ENCODE measurements at places on chromosomes 3 and 15.

- DNase-seq: peak; percentile 40
Observed at GRCh38 chr15:90482124-90483011, 47.4 kb upstream of the CRTC3 start.

GRCh38 chr15:96335411-96336024 lies 5.0 kb downstream of the NR2F2 start:
- DNase-seq: no peak

GRCh38 chr3:87478716-87479115 lies 202.3 kb upstream of the POU1F1 start:
- DNase-seq: no peak

DNA sequence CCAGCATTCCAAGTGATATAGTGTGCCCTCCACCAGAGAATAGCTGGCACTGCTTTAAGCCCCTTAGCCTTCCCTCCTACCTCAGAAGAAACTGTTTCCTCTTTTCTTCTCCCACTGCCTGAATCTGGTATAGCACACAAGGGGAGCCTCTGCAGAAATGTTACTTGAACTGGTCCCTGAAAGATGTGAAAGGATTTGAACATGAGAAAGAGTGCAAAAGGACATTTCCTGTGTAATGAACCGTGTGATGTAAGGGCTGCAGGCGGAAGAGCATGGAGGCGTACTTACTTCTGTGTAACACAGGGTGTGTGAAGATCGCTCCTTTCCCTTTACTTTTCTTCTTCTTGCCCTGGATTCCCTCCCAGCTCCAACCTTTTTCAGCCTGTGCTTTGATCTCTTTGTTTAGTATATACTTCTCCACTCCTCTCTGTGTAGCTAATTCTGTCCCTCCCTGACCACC lies 8.4 kb downstream of the TMOD3 start:
- DNase-seq: peak; percentile 24

- no peak for DNase-seq
Observed at GRCh38 chr3:197828-198491, 1.4 kb downstream of the CHL1 start.

DNA sequence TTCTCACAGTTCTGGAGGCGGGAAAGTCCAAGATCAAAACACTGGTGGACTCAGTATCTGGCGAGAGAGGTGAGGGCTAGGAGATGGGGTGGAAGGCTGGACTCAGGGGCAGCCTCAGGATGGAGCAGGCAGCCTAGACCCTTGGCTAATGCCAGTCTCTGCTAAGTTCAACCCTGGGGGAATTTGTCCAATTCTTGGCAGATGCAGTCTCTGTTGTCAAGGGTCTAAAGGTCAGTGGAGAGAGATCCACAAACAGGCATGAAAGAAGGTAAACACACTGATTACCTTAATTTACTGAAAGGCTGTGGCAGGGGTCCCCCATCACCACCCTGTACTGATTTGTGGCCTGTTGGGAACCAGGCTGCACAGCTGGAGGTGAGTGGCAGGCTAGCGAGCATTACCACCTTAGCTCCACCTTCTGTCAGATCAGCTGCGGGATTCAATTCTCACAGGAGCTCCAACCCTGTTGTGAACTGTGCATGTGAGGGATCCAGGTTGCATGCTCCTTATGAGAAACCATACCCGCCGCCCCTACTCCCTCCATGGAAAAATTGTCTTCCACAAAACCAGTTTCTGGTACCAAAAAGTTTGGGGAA lies 32.5 kb upstream of the RHCG start:
- no peak for DNase-seq

DNA sequence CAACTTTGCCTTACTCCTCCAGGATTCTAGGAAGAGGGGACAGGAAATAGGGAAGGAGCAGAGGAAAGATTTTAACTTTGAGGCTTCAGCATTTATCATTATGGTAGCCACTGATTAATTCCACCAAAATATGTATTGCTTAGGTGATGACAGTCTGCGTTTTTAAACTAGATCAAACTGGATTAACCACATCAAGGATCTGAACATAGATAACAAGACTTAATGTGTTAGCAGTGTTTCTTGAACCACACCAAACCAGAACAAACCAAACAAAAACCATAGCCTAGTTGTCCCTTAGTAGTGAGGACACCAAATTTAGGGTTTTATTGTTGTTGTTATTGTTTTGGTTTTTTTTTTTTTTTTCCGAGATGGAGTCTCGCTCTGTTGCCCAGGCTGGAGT lies 113.5 kb upstream of the LMOD3 start:
- no peak for DNase-seq

GRCh38 chr15:69760258-69760845 lies 307.7 kb downstream of the RPLP1 start:
- DNase-seq: peak; percentile 84

DNA sequence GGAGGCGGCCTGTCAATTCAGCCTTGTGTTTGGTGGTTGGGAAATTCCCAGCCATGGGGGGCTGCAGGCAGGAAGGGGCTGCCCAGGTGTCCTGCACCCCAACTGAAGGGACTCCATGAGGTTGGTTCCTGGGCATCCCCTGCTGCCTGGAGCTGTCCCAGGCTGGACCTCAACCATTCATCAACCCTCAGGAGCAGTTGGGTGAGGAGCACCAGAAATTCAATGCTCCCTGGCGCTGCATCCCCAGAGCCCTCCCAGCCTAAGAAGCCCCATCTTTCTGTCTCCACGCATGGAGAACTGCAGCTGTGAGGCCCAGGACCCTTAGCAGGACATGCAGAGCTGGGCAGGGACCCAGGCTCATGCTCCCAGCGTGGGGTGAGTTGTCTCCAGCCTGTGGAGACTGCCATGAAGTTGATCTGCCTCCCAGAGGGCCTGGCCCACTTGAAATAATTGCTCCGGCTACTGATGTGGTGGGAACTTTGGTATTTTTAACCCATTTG lies 8.0 kb upstream of the SEMA3B start:
- DNase-seq: no peak

DNA sequence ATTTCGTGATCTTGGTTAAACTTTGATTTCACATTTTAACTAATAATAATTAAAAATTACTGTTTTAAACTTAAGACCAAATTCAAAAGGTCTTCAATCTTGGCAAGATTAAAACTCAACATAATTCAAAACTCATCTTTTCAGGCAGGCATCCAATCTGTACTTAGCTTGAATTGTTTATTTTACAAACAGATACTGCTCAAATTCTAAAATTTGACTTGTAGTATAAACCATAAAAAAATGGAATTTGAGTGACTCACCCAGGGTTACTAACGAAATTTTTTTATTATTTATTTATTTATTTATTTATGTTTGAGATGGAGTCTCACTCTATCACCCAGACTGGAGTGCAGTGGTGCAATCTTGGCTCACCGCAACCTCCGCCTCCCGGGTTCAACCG lies 64.4 kb downstream of the GAP43 start:
- DNase-seq: no peak

GRCh38 chr3:37969596-37970100 lies 20.9 kb upstream of the VILL start:
- no peak for DNase-seq

GRCh38 chr3:113264283-113265131 lies 53.1 kb downstream of the BOC start:
- DNase-seq: no peak

DNA sequence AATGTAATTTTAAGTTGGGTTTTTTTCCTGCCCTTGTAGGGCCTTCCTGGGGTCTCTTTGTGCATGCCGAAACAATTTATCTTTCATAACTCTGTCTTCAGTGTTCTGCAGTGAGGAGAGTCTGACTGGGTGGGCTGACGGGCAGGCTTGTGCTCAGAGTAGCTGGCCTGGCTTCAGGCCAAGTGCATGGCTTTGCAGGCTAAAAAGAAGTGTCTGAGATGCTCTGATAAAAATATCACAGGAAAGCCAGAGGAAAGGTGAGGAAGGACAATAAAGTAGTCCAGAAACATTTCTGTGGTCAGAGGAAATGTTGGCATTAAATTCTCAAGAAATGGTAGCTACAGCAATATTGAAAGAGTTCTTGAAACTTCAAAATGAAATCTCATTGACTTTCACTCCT lies 25.5 kb downstream of the ST3GAL6 start:
- no peak for DNase-seq

GRCh38 chr3:95272781-95273180 lies 1209.9 kb downstream of the NSUN3 start:
- DNase-seq: no peak

GRCh38 chr15:27579738-27580137 lies 519.4 kb downstream of the OCA2 start:
- no peak for DNase-seq

DNA sequence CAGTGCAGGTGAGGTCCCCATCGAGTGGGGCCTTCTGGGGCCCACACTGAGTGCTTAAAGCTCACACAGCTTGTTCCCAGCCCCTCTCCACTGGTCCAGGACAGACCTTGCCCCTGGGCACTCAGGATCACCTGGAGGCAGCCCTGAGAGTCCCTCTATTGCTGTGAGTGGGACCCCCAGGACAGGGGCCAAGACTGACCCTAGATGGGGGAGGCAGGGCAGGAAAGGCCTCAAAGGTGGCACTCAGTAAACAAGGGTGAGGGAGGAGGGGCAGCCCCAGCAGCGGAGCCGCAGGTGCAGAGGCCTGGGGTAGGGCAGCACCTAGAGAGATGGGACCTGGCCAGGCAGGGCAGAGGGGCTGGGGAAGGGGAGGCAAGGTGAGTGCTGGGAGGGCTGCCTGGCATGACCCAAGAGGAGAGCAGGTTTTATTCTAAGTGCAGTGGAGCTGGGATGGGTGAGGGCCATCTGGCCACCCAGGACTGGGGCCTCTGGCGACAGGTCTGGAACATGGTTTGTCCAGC lies 27.9 kb downstream of the CFAP100 start:
- DNase-seq: no peak

- peak; percentile 47 for DNase-seq
Observed at GRCh38 chr15:64460724-64461720, 644 bp downstream of the ZNF609 start.

GRCh38 chr15:85394554-85395333 lies 14.3 kb downstream of the AKAP13 start:
- no peak for DNase-seq

GRCh38 chr15:54660356-54660755 lies 536.4 kb downstream of the RSL24D1 start:
- DNase-seq: no peak

- DNase-seq: no peak
Observed at GRCh38 chr3:110492876-110493275, 578.7 kb upstream of the NECTIN3 start.

GRCh38 chr15:41048397-41048796 lies 67.7 kb downstream of the INO80 start:
- DNase-seq: no peak

DNA sequence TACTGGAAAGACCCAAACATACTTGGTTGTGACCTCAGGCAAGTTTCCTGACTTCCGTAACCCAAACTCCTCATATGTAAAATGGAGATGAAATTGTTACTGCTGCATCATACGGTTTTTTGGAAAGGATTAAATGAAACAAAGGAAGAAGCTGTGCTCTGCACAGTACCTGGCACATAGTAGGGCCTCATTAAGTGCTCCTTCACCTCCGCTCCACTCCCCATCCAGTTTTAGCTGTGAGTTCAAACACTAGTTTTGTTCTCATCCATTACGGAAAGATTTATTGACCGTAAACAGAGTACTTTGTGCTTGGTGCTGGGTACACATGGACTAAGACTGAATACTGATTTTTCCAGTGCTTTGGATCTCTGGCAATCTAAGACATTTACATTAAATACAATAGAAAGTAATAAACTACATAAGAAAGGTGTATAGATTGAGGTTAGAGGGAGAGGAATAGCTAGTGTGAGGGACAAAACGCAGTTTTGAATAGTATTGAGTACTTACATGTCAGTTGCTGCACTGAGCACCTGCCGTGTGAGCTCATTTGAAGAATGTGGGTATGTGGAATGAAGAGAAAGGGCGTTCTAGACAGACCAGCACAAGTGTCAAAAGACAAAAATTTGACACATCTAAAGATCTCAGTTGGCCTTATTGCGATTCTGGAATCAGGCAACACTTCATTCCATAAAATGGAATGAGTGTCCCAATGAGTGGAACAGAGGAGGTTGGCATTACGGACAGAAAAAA lies 594 bp upstream of the ICE2 start:
- no peak for DNase-seq

DNA sequence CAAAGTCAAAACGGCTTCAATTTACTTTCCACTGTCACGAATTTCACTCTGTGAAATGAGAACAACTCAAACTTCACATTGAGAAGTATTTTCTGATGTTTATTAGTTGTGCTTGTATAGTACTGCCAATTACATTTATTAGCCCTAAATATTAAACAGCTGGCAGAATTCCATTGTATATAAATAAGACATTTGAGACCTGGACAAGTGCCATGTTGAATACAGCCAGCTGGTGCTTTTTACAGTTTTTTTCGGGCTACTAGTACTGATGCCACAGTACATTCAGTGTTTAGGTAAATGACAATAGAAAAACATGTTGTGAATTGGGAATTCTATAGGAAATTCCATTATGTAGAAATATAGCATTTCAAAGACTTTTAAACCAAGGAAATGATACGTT lies 79.0 kb downstream of the EPHA3 start:
- DNase-seq: no peak

DNA sequence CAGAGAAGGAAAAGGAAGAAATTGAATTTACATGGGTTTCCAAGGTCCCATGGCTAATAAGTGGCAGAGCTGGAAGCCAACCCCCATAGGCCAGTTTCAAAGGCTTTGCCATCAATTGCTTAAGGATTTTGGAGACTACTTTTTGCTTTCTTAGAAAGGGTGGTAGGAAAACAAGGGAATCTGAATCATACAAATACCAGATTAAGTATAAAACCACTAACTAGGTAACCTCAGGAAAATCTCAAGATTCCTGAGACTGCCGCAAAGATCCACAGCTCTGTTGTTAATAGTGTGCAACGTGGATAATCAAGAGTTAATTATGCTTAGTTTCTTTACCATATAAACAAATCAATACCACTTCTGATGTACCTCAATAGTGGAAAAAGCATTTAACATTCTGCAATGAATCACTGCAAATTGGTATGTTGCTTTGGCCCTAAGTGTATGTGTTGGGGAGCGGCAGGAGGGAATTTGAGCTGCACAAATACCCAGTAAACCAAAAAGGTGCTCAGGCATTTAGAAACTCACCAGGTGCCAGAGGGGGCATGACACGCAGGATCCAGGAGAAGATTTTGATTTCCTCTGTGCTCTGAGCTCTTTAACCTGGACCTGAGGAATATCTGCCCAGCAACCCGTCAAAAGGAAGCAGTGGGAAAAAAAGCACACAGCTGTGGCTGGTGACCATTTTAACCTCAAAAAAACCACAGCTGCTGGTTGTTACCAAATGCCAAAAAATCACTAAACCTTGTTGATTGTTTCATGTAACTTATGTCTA lies 22.0 kb downstream of the AADAC start:
- DNase-seq: no peak

- DNase-seq: no peak
Observed at GRCh38 chr3:30263238-30263924, 343.0 kb upstream of the TGFBR2 start.
